ENCODE measurements at places on chromosomes 6 and 20.
A peak's percentile ranks its signal among the peaks of the same experiment; 100 is the strongest.

DNA sequence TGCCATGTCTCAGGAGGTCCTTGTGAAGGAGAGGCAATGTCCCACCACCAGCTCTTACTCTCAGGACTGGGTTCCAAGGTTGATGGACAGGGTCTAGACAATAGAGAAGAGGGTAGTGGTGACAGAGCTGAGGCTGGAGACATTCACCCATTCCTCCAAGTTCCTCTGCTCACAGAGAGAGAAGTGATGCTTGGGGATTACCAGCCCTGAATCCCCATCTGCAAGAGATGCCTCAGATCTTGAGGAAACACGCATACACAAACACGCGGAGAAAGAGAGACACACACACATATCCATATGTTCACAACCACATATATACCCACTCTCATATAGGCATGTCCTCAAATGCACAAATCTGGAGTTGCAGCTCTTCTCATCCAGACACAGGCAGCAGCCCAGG, 15.2 kb upstream of the CD83 start:
- no peak for DNase-seq

GRCh38 chr6:158649289-158650143, at the start of gene SYTL3:
Gene SYTL3 (plus strand): TSS chr6:158650054. CDS start chr6:158663269, 13,215 bp downstream.
- peak; percentile 73 for DNase-seq

DNA sequence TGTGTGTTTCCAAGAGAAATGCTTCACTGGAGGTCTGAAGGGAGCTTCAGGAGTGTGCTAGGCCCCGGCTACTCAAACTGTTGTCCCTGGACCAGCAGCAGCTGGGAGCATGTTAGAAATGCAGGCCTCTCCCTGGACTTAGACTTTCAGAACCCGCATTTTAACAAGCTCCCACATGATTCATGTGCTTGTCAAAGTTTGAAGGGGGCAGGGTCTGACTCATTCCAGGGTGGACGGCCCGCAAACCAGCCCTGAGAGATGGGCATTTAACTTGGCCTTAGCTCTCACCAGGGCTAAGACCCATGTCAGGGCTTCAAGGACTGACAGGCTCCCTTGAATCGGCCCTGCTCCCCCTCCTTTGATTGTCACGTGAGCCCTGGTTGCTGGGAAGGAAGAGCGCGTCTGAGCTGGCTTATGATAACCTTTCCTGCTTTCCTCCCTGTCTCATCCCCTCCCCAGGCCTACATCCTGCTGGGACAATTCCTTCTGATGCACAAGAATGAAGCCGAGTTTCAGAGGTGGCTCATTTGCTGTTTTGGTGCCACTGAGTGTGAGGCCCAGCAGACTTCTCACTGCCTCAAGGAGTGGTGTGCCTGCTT, 35.5 kb downstream of the BANF2 start:
- no peak for DNase-seq

DNA sequence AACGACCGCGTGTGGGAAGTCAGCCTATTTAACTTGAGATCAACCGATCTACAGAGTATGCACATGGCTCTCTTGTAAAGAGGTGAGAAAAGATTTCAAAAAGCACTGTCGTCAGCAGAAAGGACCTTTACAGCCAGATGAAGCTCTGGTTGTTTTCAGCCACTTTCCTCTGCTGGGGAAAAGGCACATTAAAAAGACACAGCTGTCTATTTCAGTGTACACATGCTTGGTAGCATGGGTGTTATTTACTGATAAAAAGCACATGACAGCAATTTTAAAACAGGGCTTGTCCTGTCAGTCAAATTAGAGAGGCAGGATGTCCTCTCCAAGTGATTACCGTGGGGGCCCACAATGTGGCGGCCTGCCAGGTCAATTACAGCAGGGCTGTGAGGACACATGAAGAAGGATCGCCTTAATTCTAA, 188.9 kb downstream of the PRKN start:
- DNase-seq: no peak

GRCh38 chr6:72559067-72559466, 62.8 kb upstream of the KCNQ5 start:
- DNase-seq: no peak

DNA sequence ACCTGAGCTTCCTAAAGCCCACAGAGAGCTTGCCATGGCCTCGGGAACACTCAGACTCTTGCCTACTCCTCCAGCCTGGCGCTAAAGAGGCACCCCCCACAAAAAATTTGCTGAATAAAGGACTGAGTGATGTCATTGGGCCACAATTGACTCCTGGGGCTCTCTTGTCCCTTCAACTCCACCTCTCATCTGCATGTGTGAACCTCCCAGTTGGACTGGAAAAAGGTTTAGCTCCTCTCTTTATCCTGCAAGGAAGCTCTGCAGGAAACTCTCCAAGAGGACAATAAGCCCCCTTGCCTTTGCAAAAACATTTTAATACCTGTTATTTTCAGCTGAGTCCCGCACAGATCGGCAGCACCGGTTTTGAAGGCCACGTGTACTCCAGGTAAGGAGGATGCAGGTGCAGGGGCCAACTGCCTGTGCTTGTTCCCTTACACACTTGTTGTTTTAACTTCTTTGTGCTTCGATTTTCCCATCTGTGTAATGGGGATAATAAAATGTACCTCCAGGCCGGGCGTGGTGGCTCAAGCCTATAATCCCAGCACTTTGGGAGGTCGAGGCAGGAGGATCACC, 107.3 kb downstream of the TFAP2C start:
- DNase-seq: no peak

DNA sequence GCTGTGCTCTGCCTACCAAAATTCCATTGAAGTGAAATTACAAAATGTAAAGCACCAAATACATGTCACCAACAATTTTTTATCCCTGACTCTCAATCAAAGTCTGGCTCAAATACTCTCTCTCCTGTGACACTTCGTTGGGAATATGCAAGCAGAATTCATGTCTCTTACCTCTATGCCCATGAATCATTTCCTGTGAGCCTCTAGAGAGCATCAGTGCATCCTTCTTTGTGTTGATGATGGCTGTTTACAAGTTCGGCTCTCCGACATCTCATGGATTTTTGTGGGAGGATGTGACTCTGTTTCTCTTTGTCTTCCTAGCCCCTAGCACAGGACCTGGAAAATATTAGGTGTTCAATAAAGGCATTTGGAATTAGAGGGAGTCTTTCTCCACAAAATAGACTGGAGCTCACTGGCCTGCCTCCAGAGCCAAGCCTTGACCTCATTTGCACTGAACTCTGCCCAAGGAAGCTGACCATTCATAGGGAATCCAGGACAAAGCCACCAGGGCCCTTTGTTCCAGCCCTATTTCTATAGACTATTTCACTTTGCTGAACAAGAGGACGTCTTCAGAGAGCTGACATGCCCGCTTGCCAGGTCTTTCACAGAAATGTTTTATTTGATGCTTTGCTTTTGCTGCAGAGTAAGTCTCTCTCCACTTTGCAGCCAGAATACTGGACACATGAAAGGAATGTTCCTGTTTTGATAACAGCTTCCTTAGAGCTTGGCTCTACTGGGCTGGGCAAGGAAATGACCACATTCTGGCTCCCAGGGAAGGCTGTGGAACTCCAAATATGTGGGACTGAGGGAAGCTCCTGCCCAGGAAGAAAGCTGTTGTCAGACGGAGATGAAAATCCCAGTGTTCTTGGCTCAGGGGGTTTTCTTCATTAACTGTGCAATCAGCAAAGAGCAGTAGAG, 194.5 kb upstream of the CDYL start:
- no peak for DNase-seq

DNA sequence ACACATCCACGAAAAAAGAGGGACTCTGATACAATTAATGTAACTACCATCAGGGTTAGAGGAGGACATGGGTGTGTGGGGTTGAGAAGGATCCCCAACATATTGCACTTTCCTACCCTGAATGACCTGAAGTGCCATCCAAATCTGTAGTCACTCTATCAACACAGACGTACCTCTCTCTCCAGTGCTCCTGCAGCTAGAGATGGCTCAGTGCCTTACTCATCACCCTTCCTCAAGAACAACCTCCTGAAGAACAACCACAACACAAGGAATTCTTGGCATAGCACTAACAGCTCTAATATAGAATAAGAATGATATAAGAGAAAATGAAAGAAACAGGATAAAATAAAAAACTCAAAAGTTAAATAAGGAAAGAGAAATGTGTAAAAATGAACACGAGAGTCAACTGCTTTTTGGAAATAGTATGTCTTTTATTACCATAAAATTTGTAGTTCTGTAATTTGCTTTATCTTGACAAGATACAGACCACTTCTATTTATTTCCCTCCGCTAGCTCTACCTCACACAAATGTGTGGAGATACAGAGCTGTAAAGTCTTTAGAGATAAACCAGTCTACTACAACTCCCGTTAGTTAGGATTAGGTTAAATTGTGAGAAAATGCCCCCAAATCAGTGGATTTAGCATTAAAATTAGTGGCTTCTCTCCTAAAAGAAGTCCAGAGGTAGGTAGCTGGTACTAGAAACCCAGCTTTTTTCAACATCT, 63.9 kb downstream of the REV3L start:
- no peak for DNase-seq

DNA sequence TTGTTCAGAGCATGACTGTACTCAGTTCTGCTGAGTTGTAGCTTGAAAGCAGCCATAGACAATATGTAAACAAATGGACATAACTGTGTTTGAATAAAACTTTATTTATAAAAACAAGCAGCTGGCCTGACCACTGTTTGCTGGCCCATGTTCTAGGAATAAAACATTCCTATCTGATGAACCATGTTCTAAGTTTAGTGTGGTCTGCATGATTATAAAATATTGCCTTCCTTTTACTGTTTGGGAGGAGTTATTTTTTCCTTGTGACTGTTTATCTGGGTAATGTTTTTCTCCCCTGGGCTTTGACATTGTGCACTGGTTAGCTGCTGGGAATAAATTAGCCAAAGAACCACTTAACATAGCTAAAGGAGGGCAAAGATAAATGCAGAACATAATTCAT, 55.1 kb downstream of the CDS2 start:
- DNase-seq: no peak

DNA sequence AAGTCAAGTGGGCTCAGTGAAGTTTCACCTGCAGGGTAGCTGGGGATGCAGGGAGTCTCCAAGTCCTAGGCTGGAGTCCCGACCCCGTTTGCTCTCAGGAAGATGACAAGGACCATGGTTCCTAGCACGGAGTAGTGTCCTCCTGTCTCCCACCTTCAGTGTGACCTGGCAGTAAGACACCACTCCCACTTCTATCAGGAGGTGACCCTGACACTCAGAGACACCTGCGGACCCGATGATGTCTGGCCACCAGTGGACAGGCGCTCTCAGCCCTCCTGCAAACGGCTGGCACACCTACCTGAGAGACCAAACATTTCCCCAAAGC, 1.1 kb downstream of the SOD2 start:
- DNase-seq: no peak

GRCh38 chr6:30194797-30195690, 18.2 kb downstream of the TRIM26 start:
- no peak for DNase-seq

GRCh38 chr6:14444295-14444972, 326.9 kb downstream of the CD83 start:
- no peak for DNase-seq

DNA sequence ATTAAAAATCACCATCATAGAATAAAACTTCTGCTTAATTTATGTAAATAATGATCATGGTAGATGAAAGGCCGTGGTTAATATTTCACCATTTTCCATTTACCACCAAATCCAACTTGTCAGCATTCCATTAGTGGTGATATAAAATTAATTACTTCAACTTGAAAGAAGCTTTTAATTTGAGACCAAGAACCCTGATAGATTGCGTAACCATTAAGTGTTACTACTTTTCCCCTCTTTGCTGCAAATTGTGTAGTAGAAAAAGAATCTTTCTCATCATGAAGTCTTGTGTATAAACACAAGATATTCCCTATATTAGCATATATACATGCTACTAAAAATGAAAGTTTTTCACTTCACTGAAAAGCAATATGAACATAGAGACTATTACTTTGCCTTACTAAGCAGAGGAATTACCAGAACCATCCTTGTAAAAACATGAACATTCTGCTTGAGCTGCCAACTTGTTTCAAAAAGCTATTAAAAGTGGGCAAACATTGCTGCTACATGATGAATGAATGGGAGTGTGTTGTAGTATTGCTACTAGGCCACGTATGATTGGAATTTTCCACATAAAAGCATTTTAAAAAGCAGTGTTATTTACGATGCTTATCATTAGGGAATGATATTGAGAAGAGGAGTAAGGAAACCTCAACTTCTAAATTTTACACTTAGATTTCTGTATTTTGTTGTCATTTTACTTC, 35.0 kb downstream of the STX11 start:
- DNase-seq: no peak

- DNase-seq: no peak
Measured at GRCh38 chr6:101663100-101663499, 269.6 kb downstream of the GRIK2 start.

- DNase-seq: no peak
Measured at GRCh38 chr6:149600508-149600907, 34.3 kb downstream of the GINM1 start.

- no peak for DNase-seq
Measured at GRCh38 chr20:52441710-52442109, 250.1 kb upstream of the ZFP64 start.

GRCh38 chr6:100103194-100103593, 109.2 kb upstream of the MCHR2 start:
- DNase-seq: no peak

DNA sequence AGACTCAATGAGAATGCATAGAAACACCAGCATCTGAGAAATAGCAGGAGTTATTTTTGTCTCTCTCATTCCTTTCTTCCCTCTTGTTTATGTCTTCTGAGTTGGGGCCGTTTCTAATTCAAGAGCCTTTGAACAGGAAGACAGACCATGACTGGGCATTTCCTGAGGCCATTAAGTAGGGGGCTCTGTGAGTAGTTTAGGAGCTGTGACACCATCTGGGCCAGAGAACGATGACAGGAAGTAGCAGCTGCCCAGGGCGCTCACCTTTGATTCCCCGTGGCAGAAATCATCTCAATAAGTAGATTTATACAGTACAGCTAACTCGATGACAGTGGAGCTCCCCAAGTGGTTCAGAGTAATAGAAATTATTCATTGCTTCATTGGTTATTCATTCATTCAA, 298.4 kb upstream of the PLN start:
- DNase-seq: no peak

- no peak for DNase-seq
Measured at GRCh38 chr6:147449405-147450161, 58.9 kb upstream of the SAMD5 start.

GRCh38 chr6:139625998-139626975, 251.8 kb upstream of the CITED2 start:
- DNase-seq: no peak

- no peak for DNase-seq
Measured at GRCh38 chr6:149779644-149779963, 30.1 kb downstream of the PCMT1 start.

DNA sequence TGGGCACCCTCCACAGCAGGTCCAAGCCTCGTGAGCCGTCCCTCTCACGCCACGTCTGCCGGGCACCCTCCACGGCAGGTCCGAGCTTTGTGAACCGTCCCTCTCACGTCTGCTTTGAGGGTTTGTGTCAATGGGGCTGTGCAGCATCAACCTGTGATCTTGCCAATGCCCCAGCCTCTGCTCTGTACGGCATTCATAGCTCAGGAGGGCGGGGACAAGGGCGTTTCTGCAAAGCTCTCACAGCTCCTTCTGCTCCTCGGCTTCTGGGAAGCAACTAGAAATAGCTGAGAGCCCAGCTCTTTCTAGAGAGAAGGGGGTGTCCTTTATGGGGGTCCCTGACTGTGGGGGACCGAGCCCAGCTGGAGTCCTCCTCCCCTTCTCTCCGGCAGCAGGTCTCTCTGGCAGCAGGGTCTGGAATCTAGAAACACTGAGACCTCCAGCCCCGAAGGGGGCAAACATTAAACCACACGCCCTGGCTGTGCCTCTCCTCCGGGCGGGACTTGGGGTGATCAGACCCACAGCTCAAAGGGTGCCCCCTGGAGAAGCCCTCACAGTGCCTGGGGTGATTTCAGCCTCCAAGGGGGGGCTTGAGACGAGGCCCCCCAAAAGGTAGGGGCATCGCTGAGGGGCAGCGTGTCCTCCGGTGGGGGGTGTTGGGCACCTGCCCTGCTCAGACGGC, 41.2 kb upstream of the CHRNA4 start:
- DNase-seq: no peak

All from CD4-positive, alpha-beta T cell treated with Interleukin-17A for 4 hours (primary cell).